T-helper 17 cell (primary cell): ENCODE measurements at places on chromosomes 7 and 10.

- H3K4me1 ChIP-seq: no peaks in the 10 kb centered on the region
- H3K4me3 ChIP-seq: no peak overlapping the region
- DNase-seq: no peak
- H3K27me3 ChIP-seq: no peaks in the 10 kb centered on the region
- no peak overlapping the region for H3K27ac ChIP-seq
Observed at GRCh38 chr7:92043637-92044036, 90.6 kb downstream of the CYP51A1 start.

GRCh38 chr7:126362746-126363145 is 890.0 kb downstream of the GRM8 start:
- no peaks in the 10 kb centered on the region for H3K27me3 ChIP-seq
- DNase-seq: no peak
- H3K27ac ChIP-seq: no peak overlapping the region
- H3K36me3 ChIP-seq: no peaks in the 10 kb centered on the region
- H3K4me3 ChIP-seq: no peak overlapping the region
- H3K4me1 ChIP-seq: no peaks in the 10 kb centered on the region

DNA sequence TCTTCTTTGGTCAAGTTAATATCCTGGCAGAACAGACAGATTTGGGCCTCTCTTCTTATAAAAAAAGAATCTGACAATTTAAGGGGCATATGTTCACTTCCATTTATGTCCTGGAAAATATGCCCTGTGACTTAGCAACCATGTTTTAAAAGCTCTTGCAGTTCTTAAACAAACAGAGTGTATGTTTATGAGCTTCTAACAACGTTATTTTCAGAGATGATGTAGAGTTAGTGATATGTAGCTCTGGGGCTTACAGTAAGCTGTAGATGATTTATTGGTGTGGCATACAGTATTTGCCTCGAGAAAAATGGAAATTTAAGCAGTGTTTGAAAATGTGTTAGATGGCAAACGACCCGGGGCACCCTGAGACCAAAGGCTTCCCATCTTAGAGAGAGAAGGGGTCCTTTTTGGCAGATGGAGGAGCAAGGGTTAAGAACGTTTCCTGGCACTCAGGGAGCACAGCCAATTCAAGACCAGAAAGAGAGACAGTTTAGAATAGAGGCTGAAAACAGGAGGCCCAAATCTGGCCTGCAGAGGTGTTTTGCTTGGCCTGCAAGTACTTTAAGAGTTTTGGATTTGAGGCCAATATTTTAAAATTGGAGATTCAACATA is 397.5 kb downstream of the KCNMA1 start:
- H3K4me1 ChIP-seq: no peaks in the 10 kb centered on the region
- H3K27ac ChIP-seq: no peak overlapping the region
- no peak for DNase-seq
- no peak overlapping the region for H3K4me3 ChIP-seq
- peaks cover 25% of the 10 kb centered on the region for H3K27me3 ChIP-seq

DNA sequence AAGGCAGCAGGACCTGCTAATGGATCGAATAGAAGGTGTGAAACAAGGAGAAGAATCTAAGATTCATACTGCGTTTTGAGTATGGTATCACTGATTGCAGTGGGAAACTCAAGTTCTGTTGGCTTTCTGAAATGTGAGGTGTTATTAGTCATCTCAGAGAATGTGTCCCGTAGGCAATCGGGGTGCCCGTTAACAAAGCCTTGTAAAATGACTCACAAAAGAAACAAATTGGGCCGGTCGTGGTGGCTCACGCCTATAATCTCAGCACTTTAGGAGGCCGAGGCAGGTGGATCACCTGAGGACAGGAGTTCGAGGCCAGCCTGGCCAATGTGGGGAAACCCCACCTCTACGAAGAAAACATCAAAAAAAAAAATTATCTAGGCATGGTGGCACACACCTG is 118.2 kb upstream of the C7orf33 start:
- peaks cover 33% of the 10 kb centered on the region for H3K27me3 ChIP-seq
- peaks cover 3% of the 10 kb centered on the region for H3K36me3 ChIP-seq
- H3K4me1 ChIP-seq: no peaks in the 10 kb centered on the region
- no peak for DNase-seq

DNA sequence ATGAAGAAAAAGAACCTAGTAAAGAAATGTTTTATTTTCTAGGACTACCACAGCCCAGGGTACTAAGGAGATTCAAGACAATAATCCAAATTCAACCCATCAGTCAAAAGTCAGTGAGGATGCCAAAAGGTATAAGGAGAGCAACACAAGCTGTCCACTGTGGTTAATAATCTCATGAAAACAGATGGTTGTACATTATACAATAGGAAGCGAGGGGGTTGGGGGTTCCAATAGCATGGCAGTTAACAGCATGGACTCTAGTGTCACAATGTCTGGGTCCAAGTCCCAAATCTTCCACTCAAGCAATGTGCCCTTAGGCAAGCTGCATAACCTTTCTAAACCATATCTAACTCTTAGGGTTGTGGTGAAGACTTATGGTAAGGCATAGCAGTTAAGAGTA is 35.1 kb downstream of the BRAF start:
- no peak overlapping the region for H3K27ac ChIP-seq
- H3K4me1 ChIP-seq: peaks cover 48% of the 10 kb centered on the region
- peaks cover 2% of the 10 kb centered on the region for H3K36me3 ChIP-seq
- no peak overlapping the region for H3K4me3 ChIP-seq
- DNase-seq: no peak

GRCh38 chr10:13961097-13961496 is 369.6 kb downstream of the FRMD4A start:
- H3K4me1 ChIP-seq: peaks cover 2% of the 10 kb centered on the region
- no peak overlapping the region for H3K27ac ChIP-seq
- no peak for DNase-seq

DNA sequence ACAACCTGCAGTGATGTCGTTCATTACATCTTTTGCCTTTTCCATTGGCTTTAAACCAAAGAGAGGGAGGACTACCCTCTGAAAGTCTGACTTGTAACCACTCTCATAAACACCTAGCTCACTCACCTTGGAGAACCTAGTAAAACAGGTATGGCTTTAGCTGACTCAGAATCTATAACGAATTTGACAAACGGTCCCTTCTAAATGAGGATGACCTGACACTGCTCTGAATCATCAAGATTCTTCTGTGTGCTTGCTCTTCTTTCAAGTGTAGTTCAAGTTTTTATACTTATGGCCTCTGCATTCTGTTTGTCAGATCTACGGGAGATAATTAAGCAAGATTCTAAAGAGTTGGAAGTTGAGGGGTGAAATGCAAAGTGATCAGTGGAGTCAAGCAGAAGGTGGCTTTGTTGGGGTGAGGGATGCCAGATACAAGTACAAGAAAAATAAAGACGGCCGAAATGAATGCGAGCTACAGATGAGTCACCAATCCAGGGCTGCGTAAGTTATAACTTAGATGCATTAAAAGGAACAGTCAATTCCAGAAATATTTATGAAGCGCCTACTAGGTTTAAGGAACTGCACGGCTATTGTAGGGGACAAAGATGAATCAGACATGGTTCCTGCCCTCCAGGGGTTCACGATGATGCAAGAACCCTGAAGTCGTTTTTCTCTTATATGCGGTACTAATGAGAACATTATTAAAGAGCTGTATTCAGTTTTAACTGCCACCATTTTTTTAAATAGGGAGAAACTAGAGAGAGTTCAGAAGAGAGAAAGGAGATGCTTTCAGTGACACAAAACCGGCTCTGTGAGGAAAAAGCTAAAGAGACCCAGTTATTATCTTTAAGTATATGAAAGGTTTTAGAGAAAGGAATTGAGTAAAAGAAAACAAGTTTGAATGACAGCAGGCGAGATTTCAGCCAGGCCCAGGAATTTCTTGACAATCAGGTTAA is 6.5 kb downstream of the HIPK2 start:
- peaks cover 2% of the 10 kb centered on the region for H3K36me3 ChIP-seq
- H3K4me1 ChIP-seq: peaks cover 64% of the 10 kb centered on the region
- no peaks in the 10 kb centered on the region for H3K27me3 ChIP-seq
- no peak for DNase-seq
- H3K27ac ChIP-seq: peak overlapping the region; percentile 99
- H3K4me3 ChIP-seq: peak overlapping the region; percentile 87

GRCh38 chr7:114957444-114957843 is 35.5 kb downstream of the MDFIC start:
- H3K36me3 ChIP-seq: peaks cover 12% of the 10 kb centered on the region
- peaks cover 61% of the 10 kb centered on the region for H3K4me1 ChIP-seq
- no peak overlapping the region for H3K4me3 ChIP-seq
- H3K27ac ChIP-seq: peak overlapping the region; percentile 29
- no peaks in the 10 kb centered on the region for H3K27me3 ChIP-seq

DNA sequence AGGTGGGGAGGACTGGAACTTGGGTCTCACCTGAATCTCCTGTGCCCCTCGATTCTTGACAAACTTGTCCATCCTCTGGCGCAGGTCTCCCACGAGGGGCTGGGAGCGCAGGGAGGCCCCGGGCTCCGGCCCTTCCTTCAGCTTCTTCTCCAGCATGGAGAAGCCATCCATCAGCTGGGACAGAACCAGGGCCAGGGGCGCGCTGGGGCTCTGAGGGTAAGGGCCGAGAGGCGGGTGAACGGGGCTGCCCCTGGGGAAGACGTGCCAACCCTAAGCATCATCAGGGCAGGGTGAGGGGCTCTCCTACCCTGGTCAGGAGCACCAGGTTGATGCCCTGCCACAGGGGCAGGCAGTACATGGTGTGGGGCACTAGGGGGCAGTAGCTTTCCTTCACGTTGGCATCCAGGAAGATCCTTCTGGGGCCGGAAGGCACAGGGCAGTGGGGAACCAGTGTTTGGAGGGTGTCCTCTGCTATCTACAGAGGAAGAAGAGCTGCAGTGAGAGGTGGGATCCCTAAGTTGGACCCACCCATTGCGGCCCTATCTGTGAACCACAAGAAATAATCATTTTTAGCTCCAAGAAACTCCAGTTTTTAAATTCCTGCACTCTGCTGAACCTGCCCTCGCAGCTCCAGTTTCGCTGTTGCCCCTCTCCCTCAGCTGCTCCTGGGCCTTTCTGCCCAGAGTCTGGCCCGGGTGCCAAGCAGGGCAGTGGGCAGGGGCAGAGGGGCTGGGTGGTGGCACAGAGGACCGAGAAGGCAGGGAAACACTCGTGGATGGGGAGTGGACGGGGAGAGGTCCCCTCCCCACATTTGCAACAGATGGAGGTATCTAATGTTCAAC is 10.8 kb upstream of the PYROXD2 start:
- no peak overlapping the region for H3K27ac ChIP-seq
- no peak for DNase-seq
- H3K27me3 ChIP-seq: no peaks in the 10 kb centered on the region
- H3K4me3 ChIP-seq: no peak overlapping the region
- H3K36me3 ChIP-seq: peaks cover 5% of the 10 kb centered on the region

DNA sequence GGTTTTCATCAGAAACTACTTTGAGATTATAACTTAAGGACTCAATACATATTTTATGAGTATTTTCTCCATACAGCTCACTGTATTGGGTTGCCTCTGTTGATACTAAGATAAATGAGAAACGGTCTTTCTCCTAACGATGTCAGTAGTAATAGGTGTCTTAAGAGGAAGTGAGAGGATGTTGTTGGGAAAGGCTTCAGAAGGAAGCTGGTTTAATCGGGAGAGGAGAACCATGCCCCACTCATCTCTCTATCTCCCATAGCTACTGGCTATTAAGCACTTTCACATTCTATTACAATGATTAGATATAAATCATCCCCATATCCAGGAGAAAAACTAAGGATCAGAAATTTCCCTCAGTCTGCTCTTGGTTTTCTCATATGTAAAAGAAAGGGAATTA is 2.0 kb downstream of the CLEC5A start:
- peaks cover 17% of the 10 kb centered on the region for H3K27me3 ChIP-seq
- no peaks in the 10 kb centered on the region for H3K36me3 ChIP-seq
- no peak overlapping the region for H3K4me3 ChIP-seq
- H3K4me1 ChIP-seq: no peaks in the 10 kb centered on the region
- no peak overlapping the region for H3K27ac ChIP-seq
- no peak for DNase-seq

- no peaks in the 10 kb centered on the region for H3K4me1 ChIP-seq
- peaks cover 8% of the 10 kb centered on the region for H3K27me3 ChIP-seq
- no peak for DNase-seq
- no peaks in the 10 kb centered on the region for H3K36me3 ChIP-seq
- no peak overlapping the region for H3K27ac ChIP-seq
Observed at GRCh38 chr7:28724563-28724962, 233.6 kb downstream of the TRIL start.

DNA sequence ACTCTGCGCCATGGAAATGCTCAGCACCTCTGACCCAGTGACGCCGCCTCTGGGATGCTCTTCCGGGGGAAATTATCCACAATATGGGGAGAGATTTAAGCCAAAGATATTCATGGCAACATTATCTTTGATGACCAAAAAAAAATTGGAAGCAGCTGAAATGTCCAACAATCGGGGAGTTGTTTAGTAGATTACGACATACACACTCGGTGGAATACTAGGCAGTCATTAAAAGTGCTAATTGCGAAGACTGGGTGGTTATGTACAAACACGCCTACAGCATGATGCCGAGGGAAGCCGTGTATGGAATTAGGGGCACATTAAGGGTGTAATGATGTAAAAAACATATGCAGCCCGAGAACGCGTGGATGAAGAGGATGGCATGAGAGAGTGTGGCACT is 75.2 kb downstream of the UNCX start:
- no peak overlapping the region for H3K4me3 ChIP-seq
- no peaks in the 10 kb centered on the region for H3K36me3 ChIP-seq
- no peaks in the 10 kb centered on the region for H3K4me1 ChIP-seq
- no peak overlapping the region for H3K27ac ChIP-seq
- H3K27me3 ChIP-seq: no peaks in the 10 kb centered on the region
- DNase-seq: no peak

DNA sequence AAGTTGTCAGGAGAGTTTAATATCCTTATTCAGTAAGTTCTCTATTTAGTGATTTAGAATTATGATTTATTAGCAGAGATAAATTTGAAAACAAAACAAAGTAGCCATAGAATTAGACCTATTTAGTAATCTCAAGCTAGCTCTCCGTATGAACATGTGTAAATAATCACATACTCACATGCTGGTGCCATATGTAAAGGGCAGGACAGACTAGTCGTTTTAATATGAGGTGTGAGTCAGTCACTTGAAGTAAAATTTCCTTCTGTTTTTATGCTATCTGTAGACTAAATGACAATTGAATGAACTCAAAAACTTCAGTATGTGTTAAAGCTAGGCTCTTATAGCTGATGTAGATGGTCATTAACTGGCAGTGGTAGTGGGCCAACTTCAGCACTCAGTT is 67.1 kb downstream of the WAC start:
- H3K27me3 ChIP-seq: no peaks in the 10 kb centered on the region
- no peak for DNase-seq
- no peak overlapping the region for H3K4me3 ChIP-seq
- H3K36me3 ChIP-seq: peaks cover 18% of the 10 kb centered on the region
- H3K4me1 ChIP-seq: peaks cover 48% of the 10 kb centered on the region
- H3K27ac ChIP-seq: no peak overlapping the region

GRCh38 chr7:130419658-130420057 is 21.2 kb downstream of the CEP41 start:
- no peak for DNase-seq
- H3K4me3 ChIP-seq: no peak overlapping the region
- peaks cover 21% of the 10 kb centered on the region for H3K4me1 ChIP-seq
- H3K27me3 ChIP-seq: no peaks in the 10 kb centered on the region
- H3K27ac ChIP-seq: no peak overlapping the region
- H3K36me3 ChIP-seq: no peaks in the 10 kb centered on the region

GRCh38 chr10:69437321-69438259 is 13.7 kb upstream of the TSPAN15 start:
- H3K36me3 ChIP-seq: no peaks in the 10 kb centered on the region
- no peak overlapping the region for H3K4me3 ChIP-seq
- peaks cover 39% of the 10 kb centered on the region for H3K27me3 ChIP-seq
- no peak for DNase-seq
- H3K27ac ChIP-seq: no peak overlapping the region
- H3K4me1 ChIP-seq: peaks cover 11% of the 10 kb centered on the region
